ENCODE measurements at places on chromosomes 4 and X.

- peak; percentile 55 for DNase-seq
Observed at GRCh38 chrX:65985922-65986588, 53.8 kb downstream of the VSIG4 start.

DNA sequence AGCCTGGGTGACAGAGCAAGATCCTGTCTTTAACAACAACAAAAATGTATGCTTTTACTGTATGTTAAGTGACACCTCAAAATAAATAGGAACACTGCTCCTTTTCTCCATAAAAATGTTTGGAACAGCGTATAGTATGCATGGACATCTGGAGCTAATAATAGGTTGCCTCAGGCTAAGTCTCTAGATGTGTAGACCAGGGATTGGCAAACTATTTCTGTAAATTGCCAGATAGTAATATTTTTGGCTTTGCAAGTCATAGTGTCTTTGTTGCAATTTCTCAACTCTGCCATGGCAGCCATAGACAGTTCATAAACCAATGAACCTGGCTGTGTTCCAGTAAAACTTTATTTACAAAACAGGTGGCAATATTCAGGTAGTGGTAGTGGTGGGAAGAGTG lies 76.6 kb upstream of the CBLL2 start:
- DNase-seq: no peak

DNA sequence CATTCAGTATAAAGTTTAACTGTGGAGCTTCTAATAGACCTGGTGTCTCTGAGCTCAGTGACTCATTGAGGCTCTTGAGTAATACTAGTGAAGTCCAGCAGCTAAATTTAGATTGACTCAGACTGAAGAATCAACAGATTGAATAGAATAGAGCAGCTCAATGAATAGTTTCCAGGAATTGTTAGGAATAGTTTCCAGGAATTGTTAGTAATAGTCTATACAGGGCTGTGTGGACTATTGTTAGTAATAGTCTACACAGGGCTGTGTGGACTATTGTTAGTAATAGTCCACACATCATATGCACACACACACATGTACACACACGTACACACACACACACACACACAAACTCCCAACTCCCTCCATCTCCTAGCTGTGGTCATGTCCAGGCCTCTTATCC lies 3.0 kb downstream of the GIMD1 start:
- peak; percentile 4 for DNase-seq

DNA sequence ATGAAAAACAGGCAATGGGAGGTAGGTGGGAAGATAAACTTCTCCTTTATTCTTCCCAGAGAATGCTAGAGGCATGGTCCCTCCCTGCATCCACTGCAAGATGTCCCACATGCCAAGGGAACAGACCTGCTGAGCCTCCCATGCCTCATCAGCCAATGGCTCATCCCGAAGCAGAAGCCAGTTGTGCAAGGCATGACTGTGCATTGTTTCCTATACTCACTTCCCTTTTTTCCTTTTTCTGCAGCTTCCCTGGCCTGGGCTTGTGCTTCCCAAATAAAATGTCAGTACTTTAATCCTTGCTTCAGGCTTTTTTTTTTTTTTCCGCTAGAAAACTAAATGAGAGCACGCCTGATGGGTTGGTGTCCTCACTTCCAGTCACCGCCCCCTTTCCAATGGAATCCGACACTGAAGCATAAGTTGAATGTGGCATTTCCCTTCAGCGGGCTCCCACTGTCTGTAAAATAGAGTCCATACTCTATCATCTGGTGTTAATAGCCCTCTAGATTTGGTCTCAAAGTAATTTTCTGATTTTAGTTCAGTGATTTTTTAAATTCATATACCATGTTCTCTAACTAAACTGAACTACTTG lies 239.0 kb upstream of the JADE1 start:
- DNase-seq: no peak

- DNase-seq: no peak
Observed at GRCh38 chrX:107355533-107355932, 93.9 kb upstream of the FRMPD3 start.

DNA sequence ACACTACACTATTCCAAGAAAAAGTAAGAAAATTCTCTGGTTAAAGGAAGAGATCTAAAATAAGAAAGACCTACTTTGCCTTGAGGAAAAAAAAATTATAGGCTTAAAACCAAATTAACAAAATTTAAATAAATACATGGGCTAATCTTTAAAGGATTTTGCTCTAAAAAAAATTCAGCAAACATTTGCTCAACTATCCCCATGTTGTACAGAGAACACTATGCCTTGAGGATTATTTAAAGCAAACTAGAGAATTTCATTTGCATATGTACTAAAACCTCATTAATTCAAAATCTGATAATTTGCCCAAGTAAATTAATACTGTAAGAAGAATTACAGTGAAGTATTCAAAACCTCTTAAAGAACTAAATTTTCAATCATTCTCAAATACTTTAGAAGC lies 71.6 kb upstream of the KCNIP4 start:
- no peak for DNase-seq

GRCh38 chr4:88166608-88167007 lies 8.2 kb upstream of the ABCG2 start:
- no peak for DNase-seq

DNA sequence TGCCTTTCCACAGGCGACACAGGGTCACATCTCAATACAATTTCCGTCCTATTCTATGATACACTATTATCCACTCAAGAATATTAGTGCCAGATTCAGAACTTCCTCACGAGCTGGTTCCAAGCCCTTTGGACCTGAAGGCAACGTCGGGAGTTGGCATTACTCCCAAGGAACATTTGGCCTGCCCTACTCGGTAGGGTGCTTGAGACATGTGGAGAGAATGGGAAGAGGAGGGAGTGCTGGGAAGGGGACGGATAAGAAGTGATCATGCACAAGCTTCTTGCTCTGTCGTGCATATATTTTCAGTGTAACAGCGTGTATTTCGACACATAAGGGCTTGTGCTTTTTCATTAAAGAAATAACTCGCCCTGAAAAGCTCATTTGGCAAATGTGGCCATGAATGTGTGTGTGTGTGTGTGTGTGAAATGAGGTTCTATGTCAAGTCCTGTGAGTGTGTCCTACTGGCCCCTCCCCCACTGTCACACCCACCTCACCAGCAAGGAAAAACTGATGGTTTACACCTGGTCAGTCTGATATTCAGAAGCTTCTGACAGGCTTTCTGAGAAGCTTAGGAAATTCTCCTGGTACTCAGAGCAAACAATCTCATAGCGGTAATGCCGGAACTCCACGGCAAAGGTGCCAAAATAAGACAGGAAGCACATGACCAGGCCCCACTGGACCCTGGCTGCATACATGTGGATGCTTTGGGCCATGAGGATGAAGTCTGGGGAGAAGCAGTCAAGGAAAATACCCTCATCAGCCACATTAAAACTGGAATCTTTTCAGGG lies 54.8 kb downstream of the ENOPH1 start:
- DNase-seq: no peak

GRCh38 chr4:110518889-110519490 lies 43.0 kb downstream of the ENPEP start:
- DNase-seq: peak; percentile 11

DNA sequence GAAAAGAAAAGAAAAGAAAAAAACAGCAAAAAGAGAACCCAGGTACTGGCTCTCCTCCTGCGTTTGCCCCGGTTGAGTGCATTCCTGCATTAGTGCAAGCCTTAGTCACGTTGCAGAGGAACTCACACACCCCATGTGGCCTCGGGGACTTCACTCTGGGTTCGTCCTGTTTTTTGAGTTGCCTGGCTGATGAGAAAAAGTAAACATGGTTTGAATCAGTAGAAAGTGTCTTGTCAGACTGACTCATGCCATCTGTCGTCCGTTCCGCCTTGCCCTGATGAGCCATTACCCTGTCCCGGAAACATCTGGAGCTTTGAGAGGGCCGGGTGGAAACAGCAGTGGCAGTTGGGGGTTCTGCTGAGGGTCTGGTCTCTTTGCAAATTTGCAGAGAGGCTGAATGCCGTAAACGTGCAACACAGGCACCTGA lies 16.3 kb downstream of the CD99 start:
- peak; percentile 54 for DNase-seq

DNA sequence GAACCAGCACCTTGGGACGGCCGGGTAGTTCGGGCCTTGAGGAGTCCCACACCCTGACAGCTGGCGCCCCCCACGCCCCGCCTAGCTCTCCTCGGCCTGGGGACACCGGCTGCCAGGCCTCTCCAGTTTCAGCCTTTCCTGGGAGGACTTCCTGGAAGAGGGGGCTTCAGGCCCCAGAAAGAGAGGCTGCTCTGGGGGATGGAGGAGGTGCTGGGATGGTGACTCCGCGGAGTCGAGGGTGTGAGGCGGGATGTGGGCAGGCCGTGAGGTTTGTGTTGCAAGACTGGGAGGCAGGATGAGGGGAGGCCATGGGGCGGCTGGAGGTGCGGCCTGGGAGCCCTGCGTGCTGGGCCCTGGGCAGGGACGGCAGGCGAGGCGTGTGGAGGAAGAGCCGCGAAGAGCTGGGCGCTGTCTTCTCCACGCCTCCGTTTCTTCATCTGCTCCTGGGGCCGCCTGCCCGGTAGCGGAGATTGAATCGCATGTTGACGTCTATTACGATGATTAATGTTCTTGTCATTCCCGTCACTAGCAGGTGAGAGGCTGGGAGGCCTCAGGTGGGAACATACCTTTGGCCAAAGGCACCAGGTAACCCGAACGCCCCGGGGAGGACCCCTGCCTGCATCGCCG lies 918 bp upstream of the FGFRL1 start:
- peak; percentile 74 for DNase-seq

DNA sequence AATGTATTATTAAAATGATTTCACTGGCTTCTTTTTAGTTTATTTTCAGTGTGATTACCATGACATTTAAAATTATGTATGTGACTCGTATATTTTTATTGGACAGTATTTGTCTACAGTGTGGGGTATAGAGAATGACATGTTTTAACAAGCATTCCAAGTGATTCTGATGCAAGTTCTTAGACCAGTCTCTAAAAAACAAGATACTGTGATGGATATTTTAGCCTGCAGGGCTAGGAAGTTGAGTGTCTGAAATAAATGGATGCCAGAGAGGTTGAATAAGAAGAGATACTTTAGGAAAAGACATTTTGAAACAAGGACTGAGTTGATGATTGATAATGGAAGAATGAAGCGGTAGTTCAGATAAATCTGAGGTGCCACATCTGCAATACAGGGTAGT lies 3.5 kb upstream of the MAD2L1 start:
- no peak for DNase-seq

GRCh38 chrX:39969099-39969818 lies 128.5 kb downstream of the BCOR start:
- peak; percentile 79 for DNase-seq

DNA sequence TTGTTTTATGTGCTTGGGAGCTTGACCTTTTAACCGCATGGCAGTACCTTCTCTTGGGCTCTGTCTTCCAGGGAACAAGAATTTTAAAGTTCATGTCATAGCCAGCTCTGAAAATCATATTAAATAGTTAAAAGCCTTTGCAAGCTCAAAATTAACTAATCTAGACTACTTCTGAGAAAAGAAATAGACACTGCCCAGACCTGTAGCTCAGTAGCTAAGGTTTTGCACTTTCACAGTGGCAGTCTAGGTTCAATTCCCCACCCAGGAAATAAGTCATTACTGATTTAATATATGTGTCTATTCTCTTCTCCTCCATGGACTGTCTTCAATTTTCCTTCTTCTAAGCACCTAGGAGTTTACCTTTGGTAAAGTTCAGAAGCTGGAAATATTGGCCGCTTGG lies 27.4 kb downstream of the HSD17B11 start:
- no peak for DNase-seq

DNA sequence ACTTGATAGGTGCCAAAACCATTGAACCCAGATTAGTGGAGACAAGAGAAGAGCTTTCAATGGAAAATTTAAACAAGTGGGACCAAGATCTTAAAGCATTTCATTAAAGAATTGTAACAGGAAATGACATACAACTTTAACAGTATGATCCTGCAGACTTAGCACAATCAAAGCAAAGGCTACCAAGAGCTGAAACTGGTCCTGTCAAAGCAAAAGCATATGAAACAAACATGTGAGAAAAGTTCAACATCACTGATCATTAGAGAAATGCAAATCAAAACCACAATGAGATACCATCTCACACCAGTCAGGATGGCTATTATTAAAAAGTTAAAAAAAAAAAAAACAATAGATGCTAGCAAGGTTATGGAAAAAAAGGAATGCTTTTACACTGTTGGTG lies 425.6 kb downstream of the IL1RAPL1 start:
- no peak for DNase-seq

- no peak for DNase-seq
Observed at GRCh38 chr4:114561590-114561989, 37.0 kb upstream of the UGT8 start.

DNA sequence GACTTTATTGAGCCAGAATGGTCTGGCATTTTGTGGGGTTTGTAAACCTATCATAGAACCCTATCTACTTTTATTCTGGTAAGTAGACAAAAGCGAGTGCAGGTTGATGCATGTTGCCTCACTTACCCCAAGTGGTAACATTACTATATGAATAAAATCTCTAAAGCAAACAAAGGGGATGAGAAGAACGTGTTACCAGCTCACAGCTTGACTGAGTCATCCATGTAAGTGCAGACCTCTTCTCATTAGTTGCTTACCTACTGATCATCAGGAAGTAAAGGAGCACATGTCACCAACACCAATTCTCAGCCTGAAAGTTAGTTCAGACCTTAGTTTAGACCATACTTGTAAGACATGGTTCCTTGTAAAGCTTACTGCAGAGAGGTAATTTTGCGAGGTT lies 1328.3 kb downstream of the C4orf33 start:
- DNase-seq: no peak

GRCh38 chr4:113637823-113638561 lies 123.5 kb downstream of the CAMK2D start:
- no peak for DNase-seq

DNA sequence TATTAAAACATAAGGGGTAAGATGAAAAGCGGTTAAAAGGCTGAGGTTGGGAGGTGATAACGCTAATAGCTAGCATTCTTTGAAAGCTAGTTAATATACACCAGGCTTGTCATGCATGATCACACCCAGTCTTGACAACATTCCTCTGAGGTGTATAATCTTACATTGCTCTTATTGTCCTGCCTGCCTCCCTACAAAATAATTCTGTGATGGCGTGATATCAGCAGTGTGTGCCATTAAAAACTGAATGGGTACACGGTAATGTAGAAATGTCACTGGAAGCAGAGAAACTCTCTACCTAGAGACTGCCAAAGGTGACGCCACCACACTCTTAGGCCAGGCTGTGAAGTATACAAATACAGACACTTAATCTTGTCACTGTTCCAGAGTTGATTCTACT lies 68.1 kb downstream of the DIAPH2 start:
- DNase-seq: peak; percentile 13

GRCh38 chr4:79078339-79078738 lies 139.1 kb upstream of the PAQR3 start:
- no peak for DNase-seq

- no peak for DNase-seq
Observed at GRCh38 chrX:152814048-152814447, 16.5 kb downstream of the CETN2 start.

GRCh38 chrX:1398431-1399340 lies 6.8 kb upstream of the SLC25A6 start:
- no peak for DNase-seq
